ENCODE measurements at places on chromosomes 3 and 15.

DNA sequence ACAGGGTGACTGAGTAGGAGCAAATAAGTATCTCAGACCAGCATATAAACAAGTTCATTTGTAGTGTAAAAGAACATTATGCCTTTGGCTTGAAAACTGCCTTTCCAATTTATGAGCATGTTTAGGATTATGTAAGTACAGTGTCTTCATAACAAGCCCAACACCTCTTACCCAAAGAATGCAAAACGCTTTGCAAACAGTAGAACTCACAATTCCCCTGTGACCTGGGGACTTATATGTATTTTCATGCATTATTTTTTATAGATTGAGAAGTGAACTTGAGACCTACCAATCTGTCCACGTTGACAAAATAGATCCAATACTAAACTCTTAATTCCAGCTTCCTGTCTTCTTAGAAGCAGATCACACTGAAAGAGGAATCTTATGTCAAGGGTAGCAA, 202.1 kb downstream of the TP63 start:
- no peak for DNase-seq

GRCh38 chr3:20336572-20336971, 150.6 kb upstream of the SGO1 start:
- no peak for DNase-seq

GRCh38 chr15:46416544-46416943, 781.7 kb downstream of the SQOR start:
- DNase-seq: peak; percentile 6

DNA sequence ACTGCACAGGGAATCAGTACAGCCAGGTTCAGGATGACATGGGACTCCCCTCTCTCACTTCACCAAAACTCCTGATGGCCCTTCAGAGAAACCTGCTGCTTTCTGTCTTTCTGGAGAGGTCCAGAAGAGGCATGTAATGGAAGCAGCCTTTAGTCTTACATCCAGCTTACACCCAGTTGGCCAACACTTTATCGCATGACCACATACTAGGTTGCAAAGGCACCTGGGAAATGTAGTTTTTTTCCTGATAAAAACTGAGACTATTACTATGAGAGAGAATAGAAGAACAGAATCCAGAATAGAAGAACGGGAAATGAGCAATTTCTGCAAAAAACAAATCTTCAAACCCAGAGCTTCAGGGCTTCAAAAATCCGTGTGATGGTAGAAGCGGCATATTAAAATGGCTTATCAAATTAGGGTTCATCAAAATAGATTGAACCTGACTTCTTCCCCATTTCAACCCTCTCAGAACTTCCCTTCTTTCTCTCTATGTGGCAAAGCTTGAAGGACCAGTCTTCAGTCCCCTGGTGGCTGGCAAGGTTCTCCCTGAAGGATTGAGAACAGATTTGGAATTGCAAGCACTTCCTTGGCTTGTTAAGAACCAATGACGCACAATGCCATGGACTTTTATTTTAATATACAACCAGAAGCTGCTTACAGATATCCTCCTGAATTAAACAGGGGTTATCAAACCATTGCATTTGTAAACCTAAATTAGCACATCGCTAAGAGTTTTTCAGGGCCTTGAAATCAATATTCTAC, 34.4 kb downstream of the CORO2B start:
- no peak for DNase-seq

DNA sequence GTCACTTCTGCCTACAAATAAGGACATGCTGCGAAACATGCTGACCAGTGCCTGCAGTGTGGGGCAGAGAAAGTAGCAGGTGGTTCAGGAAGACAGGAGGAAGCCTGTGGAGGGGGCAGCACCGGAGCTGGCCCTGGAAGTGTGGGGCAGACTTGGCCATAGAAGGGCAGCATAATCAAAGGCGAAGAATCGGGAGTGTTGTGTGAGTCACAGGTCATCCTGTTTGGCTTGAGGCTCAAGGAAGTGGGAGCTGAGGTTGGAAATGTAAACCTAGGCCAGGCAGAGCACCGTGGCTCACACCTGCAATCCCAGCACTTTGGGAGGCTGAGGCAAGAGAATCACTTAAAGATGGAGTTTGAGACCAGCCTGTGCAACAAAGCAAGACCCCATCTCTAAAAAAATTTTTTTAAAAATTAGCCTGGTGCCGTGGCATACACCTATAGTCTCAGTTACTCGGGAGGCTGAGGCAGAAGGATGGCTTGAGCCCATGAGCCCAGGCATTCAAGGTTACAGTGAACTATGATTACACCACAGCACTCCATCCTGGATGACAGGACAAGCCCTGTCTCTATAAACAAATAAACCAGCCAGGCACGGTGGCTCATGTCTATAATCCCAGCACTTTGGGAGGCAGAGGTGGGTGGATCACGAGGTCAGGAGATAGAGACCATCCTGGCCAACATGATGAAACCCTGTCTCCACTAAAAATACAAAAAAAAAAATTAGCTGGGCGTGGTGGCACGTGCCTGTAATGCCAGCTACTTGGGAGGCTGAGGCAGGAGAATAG, 54.0 kb downstream of the FAM43A start:
- DNase-seq: no peak

GRCh38 chr3:17135696-17136095, 250.9 kb downstream of the PLCL2 start:
- DNase-seq: no peak

- no peak for DNase-seq
Measured at GRCh38 chr3:112569265-112569664, 7.4 kb downstream of the SLC35A5 start.

GRCh38 chr3:71705681-71706080, 19.5 kb downstream of the EIF4E3 start:
- DNase-seq: no peak

GRCh38 chr3:32428092-32429068, 36.7 kb downstream of the CMTM7 start:
- no peak for DNase-seq

GRCh38 chr3:147431751-147432150, 22.6 kb downstream of the ZIC1 start:
- DNase-seq: no peak

- DNase-seq: no peak
Measured at GRCh38 chr3:40920041-40920440, 279.3 kb upstream of the CTNNB1 start.

GRCh38 chr3:13808550-13808949, 71.3 kb downstream of the WNT7A start:
- no peak for DNase-seq

DNA sequence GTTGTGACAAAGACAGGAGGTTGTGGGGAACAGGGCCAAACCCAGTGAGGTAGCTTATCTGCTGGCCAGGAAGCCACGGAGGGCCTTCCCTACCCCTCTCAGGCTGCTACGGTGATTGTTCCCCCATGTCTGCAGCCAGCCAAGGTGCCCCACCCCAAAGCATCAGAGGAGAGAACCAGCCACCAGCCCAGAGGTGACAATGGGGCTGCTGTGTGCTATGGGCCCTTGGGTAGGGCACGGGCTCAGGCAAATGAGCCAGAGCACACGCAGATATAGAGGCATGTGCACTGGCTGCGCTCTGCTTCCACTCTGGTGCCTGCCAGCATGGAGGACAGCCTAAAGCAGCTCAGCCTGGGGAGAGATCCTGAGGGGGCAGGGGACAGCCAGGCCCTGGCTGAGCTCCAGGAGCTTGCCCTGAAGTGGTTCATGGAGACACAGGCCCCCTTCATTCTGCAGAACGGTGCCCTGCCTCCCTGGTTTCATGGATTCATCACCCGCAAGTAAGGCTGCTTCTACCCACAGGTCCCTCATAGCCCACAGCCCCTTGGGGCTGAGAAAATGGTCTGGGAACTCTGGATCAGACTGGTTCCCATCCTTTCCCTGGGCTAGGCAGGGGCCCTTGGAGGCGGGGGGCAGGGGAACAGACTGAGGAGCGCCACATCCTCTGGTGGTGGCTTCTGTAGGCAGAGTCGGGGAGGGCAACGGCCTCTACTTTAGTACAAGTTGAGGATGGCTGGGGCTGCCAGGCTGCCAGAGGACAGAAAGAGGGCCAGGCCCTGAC, at the start of gene SH2D7:
TSS of gene SH2D7 (plus strand) at position 301 of the 781 bp plus-strand sequence. CDS start at position 325, 24 bp downstream.
- DNase-seq: no peak

DNA sequence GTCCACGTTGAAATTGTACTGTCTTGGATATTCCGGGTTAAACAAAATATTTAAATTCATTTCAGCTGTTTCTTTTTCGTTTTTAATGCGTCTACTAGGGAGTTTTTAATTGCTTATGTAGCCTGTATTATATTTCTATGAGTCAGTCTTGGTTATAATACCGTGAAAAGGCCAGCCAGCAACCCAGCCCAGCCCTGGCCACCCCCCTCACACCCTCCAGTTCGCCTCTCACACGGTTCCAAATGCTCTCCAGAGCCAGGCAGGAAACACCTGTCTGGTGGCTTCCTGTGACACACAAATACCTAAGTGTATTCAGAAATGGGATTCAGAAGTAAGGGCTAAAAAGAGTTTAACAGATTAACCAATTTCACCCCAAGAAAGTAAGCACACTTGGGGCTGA, 4.4 kb downstream of the SH3BP5 start:
- no peak for DNase-seq

- DNase-seq: peak; percentile 64
Measured at GRCh38 chr15:80259942-80260510, 8.0 kb upstream of the CTXND1 start.

GRCh38 chr15:65192016-65192415, 6.9 kb upstream of the CLPX start:
- no peak for DNase-seq

- DNase-seq: no peak
Measured at GRCh38 chr3:101149251-101149650, 156.0 kb upstream of the ABI3BP start.

GRCh38 chr3:77001062-77001701, 38.7 kb upstream of the ROBO2 start:
- no peak for DNase-seq

- peak; percentile 89 for DNase-seq
Measured at GRCh38 chr3:111676211-111677006, 81.3 kb upstream of the ZBED2 start.

DNA sequence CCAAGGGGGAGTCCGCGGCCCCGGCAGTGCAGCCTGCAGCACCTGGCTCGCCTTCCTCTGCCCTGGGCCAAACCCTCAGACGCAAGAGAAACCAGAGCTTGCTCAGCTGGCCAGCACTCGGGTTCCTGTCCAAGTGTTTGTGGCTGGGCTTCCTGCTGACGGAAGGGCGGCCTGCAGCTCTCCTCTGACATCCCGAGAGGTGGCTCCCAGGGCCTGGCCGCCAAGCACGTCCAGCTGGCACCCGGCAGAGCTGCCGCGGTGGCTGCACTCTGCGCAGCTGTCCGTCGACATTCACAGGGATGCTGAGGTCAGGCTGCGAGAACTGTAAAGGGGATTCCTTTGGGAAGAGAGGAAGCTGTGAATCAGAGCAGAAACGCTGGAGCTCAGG, 85.6 kb downstream of the CPN2 start:
- DNase-seq: peak; percentile 57

GRCh38 chr3:4507024-4507596, 14.0 kb downstream of the ITPR1 start:
- DNase-seq: no peak

GRCh38 chr3:184734903-184735701, 23.2 kb upstream of the MAGEF1 start:
- peak; percentile 74 for DNase-seq

DNA sequence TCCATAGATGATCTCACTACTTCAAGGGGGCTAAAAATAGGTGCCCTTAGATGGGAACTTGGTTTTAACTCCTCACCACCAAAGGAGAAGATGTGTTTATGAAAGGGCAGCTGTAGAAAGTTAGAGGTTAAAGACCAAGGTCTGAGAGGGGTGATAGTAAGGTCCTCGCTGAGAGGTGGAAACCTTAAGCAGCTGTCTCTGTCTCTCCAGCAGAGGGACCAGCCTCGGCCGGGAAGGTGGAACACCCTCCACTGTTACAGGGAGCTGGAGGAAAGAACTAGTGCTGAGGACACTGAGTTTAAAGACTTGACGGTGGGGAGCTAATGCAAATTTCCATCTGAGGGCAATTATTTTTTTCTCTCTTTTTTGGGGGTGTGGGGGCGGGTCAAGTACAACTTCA, 8.9 kb upstream of the RLBP1 start:
- no peak for DNase-seq

All from large intestine (tissue), 12 donors.